A549 treated with AZD2906 at 1 μM for 4 hours (cell line): ENCODE measurements at places on chromosomes 2 and 18. TPM values are rescaled to one million over a fixed set of nuclear protein-coding genes. Genes with fewer than 3 reads are reported as not detected.

Gene OLA1
- total RNA-seq, result 116 to 121 TPM (median 118 TPM) in 5 replicates

Gene SP140L
- total RNA-seq, result 2.7 to 3.8 TPM (median 3.1 TPM) in 5 replicates

Gene DSC2
- 0.71 to 1.00 TPM (median 0.85 TPM) in 5 replicates for total RNA-seq

Gene MDH1B
- total RNA-seq, result 1.1 to 1.7 TPM (median 1.5 TPM) in 5 replicates

Gene GAL3ST2
- total RNA-seq, result 0.11 to 0.37 TPM (median 0.25 TPM) in 5 replicates

Gene SLC9A4
- total RNA-seq, result not detected in 5 replicates

Gene SRD5A2
- 0.02 TPM in 4 of 5 replicates, not detected in the other for total RNA-seq

Gene KCNF1
- total RNA-seq, result 19.4 to 39.2 TPM (median 29.8 TPM) in 5 replicates

Gene LRP1B
- 0.01 TPM in 3 of 5 replicates, not detected in the others for total RNA-seq

Gene IFT172
- total RNA-seq, result 7.7 to 8.7 TPM (median 8.3 TPM) in 5 replicates

Gene DNAJB2
- 32.4 to 37.7 TPM (median 36.7 TPM) in 5 replicates for total RNA-seq

Gene C2orf80
- total RNA-seq, result not detected in 5 replicates

Gene IL18RAP
- total RNA-seq, result 0.03 to 0.25 TPM (median 0.09 TPM) in 4 of 5 replicates, not detected in the other

Gene ASB18
- not detected in 5 replicates for total RNA-seq

Gene CCDC142
- total RNA-seq, result 10.5 to 16.0 TPM (median 13.2 TPM) in 5 replicates

Gene PIKFYVE
- total RNA-seq, result 4.6 to 7.0 TPM (median 6.2 TPM) in 5 replicates

Gene PCARE
- total RNA-seq, result not detected in 5 replicates

Gene DPP10
- not detected in 5 replicates for total RNA-seq

Gene SPATA3
- not detected in 5 replicates for total RNA-seq

Gene CRYGD
- not detected in 5 replicates for total RNA-seq

Gene NPPC
- 0.24 to 0.70 TPM (median 0.34 TPM) in 4 of 5 replicates, not detected in the other for total RNA-seq

Gene SIGLEC15
- total RNA-seq, result 0.03 to 0.06 TPM in 2 of 5 replicates, not detected in the others

Gene STPG4
- 0.03 to 0.07 TPM in 2 of 5 replicates, not detected in the others for total RNA-seq

Gene C2orf74
- total RNA-seq, result 16.7 to 17.9 TPM (median 17.2 TPM) in 5 replicates

Gene TTC27
- total RNA-seq, result 22.8 to 28.8 TPM (median 23.3 TPM) in 5 replicates

Gene YES1
- total RNA-seq, result 16.8 to 29.5 TPM (median 20.9 TPM) in 5 replicates

Gene SATB2
- total RNA-seq, result 2.7 to 3.2 TPM (median 3.0 TPM) in 5 replicates

Gene SERPINB13
- not detected in 5 replicates for total RNA-seq
